Ascending aorta (tissue), 2 donors: ENCODE measurements at places on chromosomes 16 and 17. TPM values are rescaled to one million over a fixed set of nuclear protein-coding genes. Genes with fewer than 3 reads are reported as not detected.

Gene C1QTNF8
- total RNA-seq: not detected

Gene TK1
- total RNA-seq: not detected

Gene TPSD1
- 20.8 TPM for total RNA-seq

Gene HSBP1
- 13.5 TPM for total RNA-seq
